ENCODE measurements at places on chromosomes 12 and 14.

- DNase-seq = no peak
Measured at GRCh38 chr12:115790526-115790925, 487.0 kb downstream of the MED13L start.

DNA sequence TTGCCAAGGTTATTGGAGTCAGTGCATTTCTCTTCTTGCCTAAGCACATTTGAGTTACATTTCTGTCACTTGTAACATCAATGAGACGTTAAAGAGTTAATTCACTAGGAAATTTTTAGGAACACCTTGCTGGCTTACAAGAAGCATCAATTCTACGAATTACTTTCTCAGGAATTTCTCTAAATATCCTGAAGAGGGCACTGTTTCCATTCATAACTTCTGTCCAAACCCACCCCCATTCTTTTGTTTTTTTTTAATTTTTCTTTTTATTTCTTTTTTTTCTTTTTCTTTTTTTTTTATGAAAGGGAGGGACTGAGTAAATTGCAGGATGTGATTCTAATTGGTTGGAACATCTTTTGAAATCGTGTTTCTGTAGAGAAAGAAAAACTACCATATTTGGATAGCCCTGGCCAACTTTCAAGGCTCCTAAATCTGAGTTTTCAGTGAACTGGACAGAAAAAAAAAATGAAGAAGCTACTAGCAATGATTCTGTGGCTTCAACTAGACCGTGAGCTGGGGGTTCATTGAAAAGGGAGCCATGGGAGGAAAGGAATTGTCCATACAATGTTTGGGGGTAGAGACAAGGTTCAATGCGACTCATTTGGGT, 285.3 kb downstream of the DAD1 start:
- peak; percentile 44 for DNase-seq

- no peak for DNase-seq
Measured at GRCh38 chr14:101501858-101502615, 59.3 kb upstream of the DIO3 start.

- DNase-seq = no peak
Measured at GRCh38 chr12:90079529-90080210, 371.0 kb upstream of the ATP2B1 start.

DNA sequence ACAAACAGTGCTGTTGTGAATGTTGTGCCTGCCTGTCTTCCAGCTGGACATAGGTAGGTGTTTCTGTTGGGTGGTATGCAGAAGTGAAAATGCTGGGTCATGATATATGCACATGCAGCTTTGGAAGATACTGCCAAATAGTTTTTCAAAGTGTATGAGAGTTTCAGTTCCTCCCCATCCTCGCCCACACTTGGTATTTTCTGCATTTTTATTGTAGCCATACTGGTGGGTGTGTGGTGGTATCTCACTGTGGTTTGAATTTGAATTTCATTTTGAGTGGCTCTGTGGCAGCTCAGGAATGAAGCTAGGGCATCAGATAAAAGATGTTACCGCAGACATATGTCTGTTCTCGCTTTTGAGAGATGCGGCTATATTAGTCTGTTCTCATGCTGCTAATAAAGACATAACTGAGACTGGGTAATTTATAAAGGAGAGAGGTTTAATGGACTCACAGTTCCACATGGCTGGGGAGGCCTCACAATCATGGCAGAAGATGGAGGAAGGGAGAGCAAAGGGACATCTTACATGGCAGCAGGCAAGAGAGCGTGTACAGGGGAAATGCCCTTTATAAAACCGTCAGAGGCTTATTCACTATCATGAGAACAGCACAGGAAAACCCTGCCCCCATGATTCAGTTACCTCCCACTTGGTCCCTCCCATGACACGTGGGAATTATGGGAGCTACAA, 183.1 kb downstream of the CAND1 start:
- DNase-seq = no peak

GRCh38 chr12:82097877-82098276, 260.3 kb downstream of the CCDC59 start:
- DNase-seq = no peak

DNA sequence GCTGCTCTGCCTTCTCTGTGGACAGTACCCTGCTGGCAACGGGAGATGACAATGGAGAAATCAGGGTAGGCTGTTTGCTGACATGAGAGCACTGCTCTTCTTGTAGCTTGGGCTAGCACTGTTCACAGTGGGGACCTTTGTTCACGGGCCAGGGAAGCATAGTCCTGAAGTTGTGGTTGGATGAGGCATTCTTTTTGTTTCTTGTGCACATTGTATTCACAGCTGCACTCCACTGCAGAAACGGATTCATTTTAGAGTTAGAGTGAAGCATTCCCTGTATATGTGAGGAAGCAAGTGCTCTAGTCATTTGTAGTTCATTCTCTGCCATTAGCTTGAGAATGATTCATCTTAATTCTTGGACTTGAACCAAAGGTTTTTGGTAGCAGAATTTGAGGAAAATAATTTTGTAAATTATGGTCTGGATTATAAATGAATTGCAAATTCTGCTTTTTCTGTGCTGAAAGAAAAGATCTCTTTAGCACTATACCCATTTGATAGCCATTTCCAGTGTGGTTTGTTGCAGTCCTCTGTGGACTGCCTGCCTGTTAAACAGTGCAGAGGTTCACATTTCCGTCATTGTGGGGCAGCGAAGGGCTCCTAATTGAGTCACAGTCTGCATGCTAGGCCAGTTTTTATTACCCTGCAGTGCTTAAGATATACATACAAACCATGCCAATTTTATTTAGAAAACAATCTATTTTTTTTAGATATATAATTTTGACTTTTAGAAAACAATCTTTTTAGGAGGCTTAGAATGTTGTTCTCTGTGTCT, 80.6 kb downstream of the APAF1 start:
- DNase-seq = no peak

- DNase-seq = no peak
Measured at GRCh38 chr12:68890701-68891113, 42.3 kb downstream of the CPM start.

DNA sequence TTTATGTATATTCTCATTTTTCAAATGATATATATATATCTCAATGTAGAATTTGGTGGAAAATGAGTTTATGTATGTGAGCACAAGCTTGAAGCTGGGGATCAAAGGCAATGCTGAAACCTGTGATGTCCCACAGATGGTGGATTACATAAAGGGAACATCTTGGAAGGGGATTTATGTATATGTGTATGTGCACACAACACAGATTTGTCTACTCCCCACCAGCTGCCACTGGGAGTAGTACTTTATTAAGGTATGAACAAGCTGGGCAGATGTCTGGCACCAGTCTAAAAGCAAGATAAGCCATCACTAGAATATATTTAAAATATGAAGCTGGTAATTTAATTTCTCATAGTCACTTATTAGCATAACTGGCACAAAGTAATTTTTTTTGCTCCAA, 895.6 kb downstream of the SLC6A15 start:
- DNase-seq = no peak

DNA sequence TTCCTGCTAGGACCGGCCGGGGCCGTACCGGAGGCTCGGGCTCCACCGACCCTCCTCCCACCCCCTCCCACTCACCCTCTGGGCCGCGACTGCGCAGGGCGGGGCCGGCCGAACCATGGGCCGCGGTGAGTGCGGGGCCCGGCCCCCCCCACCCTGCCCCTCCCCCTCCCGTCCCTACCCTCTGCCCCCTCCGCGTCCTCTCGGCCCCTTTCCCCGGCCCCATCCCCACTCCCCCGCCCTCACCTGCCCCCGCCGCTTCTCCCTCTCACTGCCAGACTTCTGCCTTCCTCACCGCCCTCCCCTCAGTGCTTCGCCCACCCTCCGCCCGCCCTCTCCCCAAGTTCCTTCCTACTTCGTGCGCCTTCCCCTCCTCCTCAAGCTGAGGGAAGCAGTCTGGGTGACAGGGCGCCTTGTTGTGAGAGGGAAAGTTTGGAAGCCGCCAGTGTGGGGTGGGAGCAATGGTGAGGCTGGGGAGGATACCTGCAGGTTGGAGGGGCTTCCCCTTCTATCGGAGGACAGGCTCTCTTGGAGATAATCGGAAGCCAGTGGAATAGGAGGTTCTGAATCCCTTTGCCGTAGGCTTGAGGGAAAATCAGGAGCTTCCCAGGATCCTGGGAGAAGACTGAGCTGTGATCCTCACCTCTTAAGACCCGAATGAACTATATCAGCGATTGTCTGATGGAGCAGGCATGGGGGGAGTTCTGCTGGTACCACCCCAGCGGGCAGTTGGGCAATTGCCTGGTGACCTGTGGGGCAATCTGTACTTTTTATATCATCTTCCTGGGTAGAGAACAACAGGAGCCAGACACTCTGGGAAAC, 472 bp downstream of the MBD6 start:
- no peak for DNase-seq

- DNase-seq = no peak
Measured at GRCh38 chr14:50020799-50021198, 95.6 kb downstream of the VCPKMT start.

DNA sequence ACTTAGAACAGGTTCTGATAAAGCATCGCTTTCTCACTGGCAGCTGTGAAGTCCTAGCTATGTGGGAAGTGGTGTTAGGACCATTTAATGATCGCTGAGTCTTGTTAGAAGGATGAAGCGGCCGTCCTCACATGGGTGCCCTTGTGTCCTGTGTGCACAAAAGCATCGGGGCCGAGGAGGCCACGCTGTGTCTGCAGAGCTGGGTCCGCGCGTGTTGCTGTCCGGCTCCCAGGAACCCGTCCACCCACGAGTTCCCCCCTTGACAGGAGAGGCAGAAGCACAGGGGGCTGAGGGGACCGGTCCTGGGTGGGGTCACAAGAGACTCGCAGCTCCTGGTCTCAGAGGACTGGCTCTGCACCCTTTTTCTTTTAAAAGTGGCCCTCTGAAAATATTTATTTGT, 90.4 kb downstream of the ADGRD1 start:
- no peak for DNase-seq

GRCh38 chr12:26740991-26741390, 92.0 kb downstream of the ITPR2 start:
- no peak for DNase-seq

DNA sequence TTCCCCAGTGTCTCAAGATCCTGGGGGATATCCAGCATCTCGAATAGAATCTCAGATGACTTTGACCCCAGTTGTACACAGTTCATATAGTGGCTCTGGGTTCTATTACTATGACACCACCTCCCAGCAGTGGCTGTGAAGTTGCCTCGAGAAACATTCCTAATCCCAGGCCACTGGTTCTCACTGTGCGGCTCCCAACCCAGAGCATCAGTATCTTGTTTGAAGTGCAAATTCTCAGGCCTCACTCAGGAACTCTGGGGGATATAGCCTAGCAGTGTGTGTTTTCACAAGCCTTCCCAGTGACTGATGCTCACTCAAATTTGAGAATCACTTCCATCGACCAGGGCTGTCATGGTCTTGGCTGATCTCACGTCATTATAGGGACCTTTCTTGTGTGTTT, 69.3 kb upstream of the IGF1 start:
- DNase-seq = no peak

DNA sequence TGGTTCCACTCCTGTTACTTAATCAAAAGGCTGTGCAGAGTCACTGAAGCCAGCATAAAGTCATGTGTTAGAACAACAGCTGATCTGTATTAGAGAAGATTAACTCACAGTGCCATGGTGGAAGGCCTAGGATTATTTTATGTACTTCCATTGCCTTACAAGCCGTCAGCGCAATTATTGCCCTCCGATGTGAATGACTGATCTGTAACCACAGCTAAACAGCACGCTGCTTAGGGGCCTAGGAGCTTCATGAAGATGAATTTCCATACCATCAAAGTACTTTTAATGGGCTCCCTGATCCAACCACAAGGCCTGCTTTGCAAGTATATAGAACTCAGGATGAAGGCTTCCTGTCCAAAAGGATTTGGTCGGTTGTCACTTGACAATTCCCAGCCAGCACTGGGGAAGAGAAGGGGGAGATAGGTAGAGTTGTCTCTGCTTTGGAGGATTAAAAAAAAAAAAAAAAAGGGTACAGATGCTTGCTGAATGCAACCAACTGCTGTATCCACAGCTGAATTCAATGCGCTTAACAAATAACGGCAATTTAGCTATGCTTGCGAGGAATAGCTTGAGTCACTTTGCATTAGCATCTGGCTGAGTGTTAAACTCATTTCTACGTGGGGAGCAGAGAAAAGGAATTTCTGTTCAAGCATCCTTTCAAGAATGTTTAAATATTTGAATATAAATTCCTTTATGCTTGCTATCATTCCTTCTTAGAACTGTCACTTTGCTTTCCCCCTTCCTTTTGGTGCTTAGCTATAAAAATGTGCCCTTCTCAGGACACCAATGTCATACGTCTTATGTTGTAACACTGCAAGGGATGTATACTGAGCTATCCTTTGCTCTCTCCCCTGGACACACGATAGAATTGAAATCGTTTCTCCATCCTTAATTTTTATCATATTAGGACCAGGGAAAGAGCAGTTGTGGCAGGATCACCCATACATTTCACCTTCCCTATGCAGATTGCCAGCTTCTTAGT, 387.8 kb downstream of the SOX5 start:
- no peak for DNase-seq

GRCh38 chr14:61609191-61609843, 86.0 kb upstream of the HIF1A start:
- no peak for DNase-seq

DNA sequence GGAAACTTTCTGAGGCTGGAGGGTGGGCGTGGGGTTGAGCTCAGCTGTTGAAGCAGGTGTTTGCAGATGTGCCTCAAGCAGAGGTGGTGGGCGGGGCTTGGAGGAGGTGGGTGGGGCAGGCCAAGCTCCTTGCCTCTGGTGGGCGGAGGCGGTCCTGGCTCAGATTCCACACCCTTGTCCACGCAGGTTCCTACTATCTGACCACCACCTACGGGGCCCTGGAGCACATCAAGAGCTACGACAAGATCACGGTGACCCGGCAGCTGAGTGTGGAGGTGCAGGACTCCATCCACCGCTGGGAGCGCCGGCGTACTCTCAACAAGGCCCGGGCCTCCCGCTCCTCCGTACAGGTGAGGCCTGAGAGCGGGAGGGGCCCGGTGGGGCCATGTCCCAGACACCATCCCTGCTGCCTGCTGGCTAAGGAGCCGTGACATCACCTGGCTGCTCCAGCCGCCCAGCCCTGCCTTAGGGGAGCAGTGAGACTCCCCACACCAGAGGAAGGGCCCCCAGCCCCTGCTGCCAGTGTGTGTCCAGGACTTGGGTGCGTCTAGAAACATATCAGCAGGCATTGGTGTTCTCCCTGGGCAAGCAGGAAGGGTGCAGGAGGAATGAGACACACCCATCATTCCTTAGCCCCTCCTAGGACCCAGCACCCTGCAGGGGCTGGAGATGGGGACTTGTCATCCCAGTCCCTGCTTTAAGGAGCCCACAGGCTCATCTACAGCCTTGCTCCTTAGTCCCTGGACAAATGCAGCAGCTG, 63.4 kb downstream of the LGMN start:
- DNase-seq = no peak

DNA sequence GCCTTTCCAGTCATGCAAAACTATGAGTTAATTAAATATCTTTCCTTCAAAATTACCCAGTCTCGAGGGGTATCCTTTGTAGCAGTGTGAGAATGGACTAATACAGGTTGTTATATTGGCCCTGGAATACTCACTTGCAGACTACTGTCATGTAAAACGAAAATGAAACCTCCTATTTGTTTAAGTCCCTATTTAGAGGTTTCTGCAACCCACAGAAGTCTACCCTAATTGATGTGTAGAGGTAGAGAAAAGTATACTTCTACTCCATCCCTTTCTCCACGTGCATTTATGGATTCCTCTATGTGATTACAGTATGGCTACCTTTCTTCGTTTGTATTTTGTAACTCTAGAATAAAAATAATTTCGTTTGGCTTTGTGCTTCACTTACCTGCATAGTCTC, 371.1 kb downstream of the FSCB start:
- no peak for DNase-seq

Data from SW 1271 (cell line).